ENCODE measurements at places on chromosomes 3 and 15. TPM values are rescaled to one million over a fixed set of nuclear protein-coding genes. Genes with fewer than 3 reads are reported as not detected.

Gene FSTL1
- 524 TPM for total RNA-seq

Gene HGD
- 0.60 TPM for total RNA-seq

DNA sequence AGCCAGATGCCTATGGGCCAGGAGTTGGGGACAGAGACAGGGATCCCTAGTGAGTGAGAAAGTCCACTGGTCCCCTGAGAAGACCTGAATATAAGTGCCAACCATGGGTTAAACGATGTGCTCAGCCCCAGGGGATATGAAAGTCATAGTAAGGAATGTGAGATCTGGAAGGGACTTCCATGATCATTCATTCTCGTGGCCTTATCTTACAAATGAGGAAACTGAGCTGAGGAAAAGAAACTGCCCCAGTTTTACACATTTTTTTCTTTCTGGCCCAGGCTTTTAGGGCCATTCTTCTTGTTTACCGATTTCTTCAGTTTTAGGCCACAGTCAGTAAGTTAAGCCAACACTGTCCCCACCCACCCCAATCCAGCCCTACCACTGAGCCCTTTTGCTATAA, 11.1 kb downstream of the CD80 start:
- no peak for DNase-seq

Gene TMEM212
- not detected for total RNA-seq

All from dermis blood vessel endothelial cell (primary cell).